Vagina (tissue), 2 donors: ENCODE measurements at places on chromosomes 6 and 20.

- no peak overlapping the region for H3K4me3 ChIP-seq
- DNase-seq: no peak
- no peaks in the 10 kb centered on the region for H3K27me3 ChIP-seq
- H3K4me1 ChIP-seq: no peaks in the 10 kb centered on the region
Observed at GRCh38 chr6:29071831-29072723, 15.0 kb downstream of the OR2B3 start.

DNA sequence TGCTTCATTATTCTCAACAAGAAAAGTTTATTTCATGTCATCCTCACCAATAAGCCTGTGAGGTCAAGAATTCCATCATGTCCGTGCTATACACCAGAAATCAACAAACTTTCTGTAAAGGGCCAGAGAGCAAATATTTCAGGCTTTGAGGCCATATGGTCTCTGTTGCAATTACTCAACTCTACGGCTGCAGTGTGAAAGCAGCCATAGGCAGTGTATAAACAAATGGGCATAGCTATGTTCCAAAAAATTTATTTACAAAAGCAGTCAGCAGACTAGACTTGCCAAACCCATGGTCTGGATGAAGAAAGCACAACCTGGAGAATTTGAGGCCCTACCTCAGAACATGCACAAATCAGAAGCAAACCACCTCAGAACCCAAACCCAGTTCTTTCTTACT is 118.5 kb downstream of the PCSK2 start:
- no peak overlapping the region for H3K27ac ChIP-seq

DNA sequence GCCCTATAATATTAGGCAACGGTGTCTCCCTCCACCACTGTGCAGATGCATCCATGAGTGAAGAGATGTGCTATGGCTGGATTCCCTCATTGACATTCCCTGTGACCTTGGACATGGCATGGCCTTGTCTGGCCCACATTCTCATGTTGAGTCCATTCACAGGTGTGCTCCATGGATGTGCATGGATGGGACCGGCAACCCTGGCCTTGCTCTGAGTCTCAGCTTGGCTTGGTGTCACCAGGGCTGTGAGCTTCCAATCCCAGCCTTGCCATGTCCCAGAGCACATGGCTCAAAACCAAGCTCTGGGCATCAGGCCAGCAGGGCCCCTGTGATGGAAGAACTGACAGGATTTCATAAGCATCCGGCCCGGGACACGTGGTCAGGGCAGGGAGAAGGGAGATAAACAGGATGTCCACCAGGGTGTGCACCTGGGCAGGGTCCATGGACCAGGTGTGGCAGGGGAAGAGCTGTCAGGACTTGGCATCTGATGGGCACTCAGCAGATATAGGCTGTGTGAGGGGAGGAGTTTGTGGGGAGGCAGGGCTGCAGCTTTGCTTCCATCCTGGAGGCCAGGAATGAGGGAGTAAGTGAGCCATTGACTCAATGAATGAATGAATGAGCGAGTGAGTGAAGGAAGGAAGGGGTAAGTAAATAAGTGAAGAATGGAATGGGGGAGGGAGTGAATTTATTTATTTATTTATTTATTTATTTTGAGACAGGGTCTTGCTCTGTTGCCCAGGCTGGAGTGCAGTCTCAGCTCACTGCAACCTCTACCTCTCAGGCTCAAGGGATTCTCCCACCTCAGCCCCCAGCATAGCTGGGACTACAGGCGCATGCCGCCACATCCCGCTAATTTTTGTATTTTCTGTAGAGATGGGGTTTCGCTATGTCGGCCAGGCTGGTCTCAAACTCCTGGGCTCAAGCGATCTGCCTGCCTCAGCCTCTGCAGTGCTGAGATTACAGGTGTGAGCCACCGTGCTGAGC is 15.7 kb downstream of the NRSN2 start:
- H3K4me1 ChIP-seq: peaks cover 16% of the 10 kb centered on the region
- no peaks in the 10 kb centered on the region for H3K27me3 ChIP-seq

DNA sequence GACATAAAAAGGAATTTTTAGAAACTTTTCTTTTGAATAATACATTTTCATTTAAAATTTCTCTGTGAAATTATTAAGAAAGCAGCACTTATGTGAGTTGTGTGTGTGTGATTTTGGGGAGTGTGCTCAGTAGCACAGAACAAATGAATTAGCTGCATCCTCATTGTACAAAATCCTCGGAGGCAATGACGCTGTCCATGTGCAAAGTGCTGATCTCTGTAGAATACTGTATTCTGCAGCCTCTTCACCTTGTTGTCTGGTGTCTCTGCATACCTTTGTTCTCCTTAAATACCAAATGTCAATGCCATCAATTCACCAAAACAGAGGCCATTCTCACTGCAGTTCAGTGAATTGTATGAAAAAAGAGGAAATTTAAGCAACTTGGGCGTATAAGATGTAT is 838.4 kb downstream of the QKI start:
- no peak for DNase-seq
- no peaks in the 10 kb centered on the region for H3K36me3 ChIP-seq
- H3K4me1 ChIP-seq: no peaks in the 10 kb centered on the region

DNA sequence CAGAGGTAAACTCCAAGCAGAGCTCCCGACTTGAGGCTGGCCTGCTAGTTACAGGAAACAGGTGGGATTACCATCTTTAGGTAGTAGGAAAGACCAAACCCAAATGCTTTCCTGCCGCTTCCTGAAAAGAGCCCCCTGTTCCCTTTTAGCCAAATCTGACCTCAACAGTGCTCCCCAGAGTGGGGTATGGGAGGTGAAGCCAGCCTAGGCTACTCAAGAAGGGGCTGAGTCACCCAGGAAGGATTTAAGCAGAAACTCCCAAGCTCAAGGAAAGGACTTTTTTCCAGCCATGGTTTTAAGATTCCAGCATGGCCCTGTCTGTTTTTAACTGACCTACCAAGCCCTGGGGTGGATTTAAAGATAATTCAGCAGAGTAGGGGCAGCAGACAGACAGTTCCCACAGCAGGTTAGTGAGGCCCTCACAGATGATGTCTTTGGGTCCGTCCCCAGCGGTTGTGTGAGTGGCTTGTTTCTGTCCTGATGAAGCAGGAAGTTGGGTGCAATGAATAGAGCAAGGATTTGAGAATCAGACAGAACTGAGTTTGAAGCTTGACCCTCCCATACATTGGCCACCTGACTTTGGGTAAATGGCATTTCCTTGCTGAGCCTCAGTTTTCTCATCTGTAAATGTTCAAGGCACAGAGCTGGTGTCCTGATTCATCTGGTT is 76.9 kb upstream of the MAFB start:
- no peak for DNase-seq
- H3K4me1 ChIP-seq: peaks cover 9% of the 10 kb centered on the region
- H3K4me3 ChIP-seq: no peak overlapping the region
- H3K36me3 ChIP-seq: no peaks in the 10 kb centered on the region
- no peak overlapping the region for H3K27ac ChIP-seq
- no peaks in the 10 kb centered on the region for H3K27me3 ChIP-seq

- no peaks in the 10 kb centered on the region for H3K36me3 ChIP-seq
- peak overlapping the region; percentile 89 for H3K27ac ChIP-seq
- no peak for DNase-seq
- H3K4me3 ChIP-seq: peak overlapping the region; percentile 75
- peaks cover 19% of the 10 kb centered on the region for H3K4me1 ChIP-seq
- no peaks in the 10 kb centered on the region for H3K27me3 ChIP-seq
Observed at GRCh38 chr20:44651434-44651683, 140 bp downstream of the ADA start.

- no peak overlapping the region for H3K4me3 ChIP-seq
- H3K27ac ChIP-seq: no peak overlapping the region
- H3K4me1 ChIP-seq: no peaks in the 10 kb centered on the region
- H3K27me3 ChIP-seq: no peaks in the 10 kb centered on the region
Observed at GRCh38 chr20:61937963-61938838, 127.5 kb downstream of the TAF4 start.

DNA sequence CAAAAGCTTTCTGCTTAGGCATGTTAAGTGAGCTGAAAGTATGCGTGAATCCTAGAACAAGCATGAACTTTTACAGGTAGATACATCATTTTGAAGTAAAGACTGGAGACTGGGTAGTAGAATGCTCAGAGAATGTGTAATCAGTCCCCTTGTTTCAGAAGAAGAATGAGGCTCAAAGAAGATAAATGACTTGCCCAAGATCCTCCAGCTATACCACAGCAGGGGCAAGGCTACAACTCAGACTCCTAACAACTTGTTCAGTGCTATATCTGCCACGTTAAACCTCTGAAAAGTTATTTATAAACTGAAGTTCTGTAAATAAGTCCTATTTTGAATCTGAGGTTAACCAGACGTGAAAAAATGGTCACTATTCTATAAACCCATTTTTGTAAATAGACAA is 2.9 kb downstream of the RIPOR2 start:
- DNase-seq: no peak
- H3K36me3 ChIP-seq: no peaks in the 10 kb centered on the region
- H3K4me1 ChIP-seq: peaks cover 22% of the 10 kb centered on the region
- no peaks in the 10 kb centered on the region for H3K27me3 ChIP-seq
- H3K4me3 ChIP-seq: no peak overlapping the region

DNA sequence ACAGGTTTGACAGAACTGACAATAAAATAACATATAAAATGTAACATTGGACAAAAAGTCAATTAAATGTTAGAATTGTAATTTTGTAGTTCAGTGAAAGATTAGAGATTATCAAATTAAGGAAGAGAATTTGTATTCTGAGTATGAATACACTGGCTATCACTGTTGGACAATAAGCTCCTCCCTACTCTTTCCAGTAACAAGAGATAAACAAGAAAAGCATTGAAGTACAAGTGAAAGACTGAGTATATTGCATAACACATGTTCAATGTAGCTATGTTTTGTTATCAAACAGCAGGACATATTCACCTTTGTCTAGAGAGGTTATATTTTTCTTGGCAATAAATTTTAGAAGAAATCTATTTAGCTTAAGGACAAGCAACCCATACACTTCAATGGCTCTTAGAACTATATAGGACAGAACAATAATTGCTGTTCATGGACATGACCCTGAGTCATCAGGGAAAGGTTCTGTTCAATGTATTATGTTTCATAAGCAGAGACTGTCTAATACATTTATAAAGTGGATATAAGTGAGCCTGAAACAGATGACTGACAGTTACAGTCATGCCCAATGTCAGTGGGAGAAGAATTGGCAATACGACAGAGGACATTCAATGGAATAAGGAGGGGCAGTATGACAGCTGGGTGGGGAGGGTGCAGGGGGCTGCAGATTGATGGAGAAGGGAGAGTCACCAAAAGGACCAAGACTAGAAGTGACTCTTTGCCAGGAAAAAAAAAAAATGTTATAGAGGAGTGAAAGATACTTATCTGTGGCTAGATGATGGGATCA is 520.4 kb downstream of the FRK start:
- no peaks in the 10 kb centered on the region for H3K4me1 ChIP-seq
- no peak overlapping the region for H3K27ac ChIP-seq
- H3K27me3 ChIP-seq: no peaks in the 10 kb centered on the region
- no peak for DNase-seq
- H3K36me3 ChIP-seq: no peaks in the 10 kb centered on the region

GRCh38 chr20:64158346-64159285 is 5.6 kb upstream of the MYT1 start:
- no peak overlapping the region for H3K4me3 ChIP-seq
- H3K27me3 ChIP-seq: no peaks in the 10 kb centered on the region
- no peaks in the 10 kb centered on the region for H3K36me3 ChIP-seq
- no peak overlapping the region for H3K27ac ChIP-seq

DNA sequence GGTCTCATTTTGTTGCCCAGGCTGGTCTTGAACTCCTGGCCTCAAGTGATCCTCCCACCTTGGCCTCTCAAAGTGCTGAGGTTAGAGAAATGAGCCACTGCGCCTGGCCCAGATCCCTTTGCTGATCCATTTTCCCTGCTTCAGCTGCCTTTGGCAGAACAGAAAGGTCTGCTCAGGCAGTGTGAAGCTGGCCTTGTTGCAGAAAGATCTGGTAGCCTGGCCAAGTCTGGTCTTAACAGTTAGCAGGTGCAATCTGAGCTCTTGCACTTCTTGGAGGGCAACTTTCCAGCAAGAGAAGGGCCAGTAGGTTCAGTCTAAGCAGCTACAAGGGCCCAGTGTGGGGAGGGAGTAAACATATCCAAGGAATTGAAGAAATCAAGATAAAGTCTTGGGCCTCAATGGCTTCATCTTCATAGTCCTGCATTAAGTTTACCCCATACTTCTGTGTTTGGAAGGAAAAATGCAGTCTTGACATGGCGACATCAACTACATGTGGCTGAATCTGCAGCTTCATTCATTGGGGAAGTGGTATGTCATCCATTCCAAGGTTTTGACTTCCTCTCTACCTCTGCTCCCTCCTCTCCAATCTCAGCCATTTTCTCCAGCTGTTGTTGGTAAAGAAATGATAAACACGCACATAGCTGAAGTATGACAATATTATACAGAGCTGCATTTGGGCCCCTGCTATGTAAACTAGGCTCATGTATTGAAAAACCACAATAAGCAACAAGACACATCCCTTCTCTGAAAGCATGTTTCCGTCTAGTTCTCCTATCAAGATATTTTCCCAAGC is 39.0 kb upstream of the NEDD9 start:
- no peaks in the 10 kb centered on the region for H3K4me1 ChIP-seq
- H3K27ac ChIP-seq: no peak overlapping the region
- H3K36me3 ChIP-seq: no peaks in the 10 kb centered on the region
- DNase-seq: no peak
- H3K4me3 ChIP-seq: no peak overlapping the region

GRCh38 chr6:99711302-99711701 is 104.7 kb downstream of the PRDM13 start:
- H3K36me3 ChIP-seq: no peaks in the 10 kb centered on the region
- no peaks in the 10 kb centered on the region for H3K27me3 ChIP-seq
- DNase-seq: no peak
- H3K4me1 ChIP-seq: no peaks in the 10 kb centered on the region
- no peak overlapping the region for H3K27ac ChIP-seq

- peaks cover 3% of the 10 kb centered on the region for H3K27me3 ChIP-seq
- H3K27ac ChIP-seq: peak overlapping the region; percentile 92
- no peaks in the 10 kb centered on the region for H3K36me3 ChIP-seq
- no peak overlapping the region for H3K4me3 ChIP-seq
- no peak for DNase-seq
- peaks cover 51% of the 10 kb centered on the region for H3K4me1 ChIP-seq
Observed at GRCh38 chr6:108872141-108872557, 23.9 kb downstream of the ARMC2 start.

DNA sequence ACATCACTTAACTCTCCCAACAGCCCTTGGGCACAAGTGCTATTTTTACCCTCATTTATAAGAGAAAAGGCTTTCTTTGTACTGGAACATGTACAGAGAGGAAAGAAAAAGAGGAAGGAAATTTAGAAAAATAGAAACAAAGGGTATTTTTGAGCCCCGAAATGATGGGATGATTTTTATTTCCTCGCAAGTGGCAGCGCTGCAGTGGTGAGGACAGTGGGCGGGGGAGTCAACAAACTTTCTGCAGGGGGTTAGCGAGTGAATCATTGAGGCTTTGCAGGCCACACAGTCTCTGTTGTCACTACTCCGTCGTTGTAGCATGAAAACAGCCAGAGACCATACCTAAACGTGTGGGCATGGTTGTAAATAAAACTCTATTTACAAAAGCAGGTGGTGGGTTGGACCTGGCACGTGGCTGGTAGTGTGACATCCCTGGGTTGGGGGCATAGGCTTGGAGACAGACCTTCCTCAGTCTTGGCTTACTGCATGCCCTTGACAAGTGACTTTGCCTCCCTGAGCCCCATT is 25.5 kb upstream of the OCSTAMP start:
- H3K4me3 ChIP-seq: no peak overlapping the region
- H3K4me1 ChIP-seq: no peaks in the 10 kb centered on the region
- H3K36me3 ChIP-seq: no peaks in the 10 kb centered on the region
- no peaks in the 10 kb centered on the region for H3K27me3 ChIP-seq
- H3K27ac ChIP-seq: no peak overlapping the region
